Activated CD4-positive, alpha-beta T cell treated with anti-CD3 and anti-CD28 coated beads, Interleukin-2, amount 10 ng/mL, durations not matched to agents 7 days and 5 days (primary cell): ENCODE measurements at places on chromosomes 7 and 10.

DNA sequence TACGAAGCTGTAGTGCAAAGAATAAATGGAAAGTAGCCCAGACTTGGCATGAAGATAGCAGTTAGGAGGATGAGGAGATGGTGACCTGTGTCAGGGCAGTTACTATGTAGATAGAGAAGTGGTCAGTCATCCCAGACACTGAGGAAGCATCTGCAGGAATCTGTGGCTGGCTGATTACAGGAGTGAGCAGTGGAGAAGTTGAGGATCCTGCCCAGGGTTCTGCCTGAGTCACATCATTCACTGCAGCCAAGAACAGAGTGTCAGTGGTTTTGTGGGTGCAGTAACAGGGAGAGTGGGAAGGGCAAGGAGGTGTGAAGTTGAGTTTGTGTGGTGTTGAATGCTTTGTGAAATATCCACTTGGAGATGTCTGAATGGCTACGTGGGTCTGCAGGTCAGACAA, 676.4 kb upstream of the NRP1 start:
- DNase-seq: no peak

GRCh38 chr7:43648473-43649406, 65.8 kb downstream of the STK17A start:
- DNase-seq: peak; percentile 86

- no peak for DNase-seq
Observed at GRCh38 chr7:156151658-156152057, 339.4 kb upstream of the SHH start.

- DNase-seq: no peak
Observed at GRCh38 chr7:130429019-130429418, 11.8 kb downstream of the CEP41 start.

DNA sequence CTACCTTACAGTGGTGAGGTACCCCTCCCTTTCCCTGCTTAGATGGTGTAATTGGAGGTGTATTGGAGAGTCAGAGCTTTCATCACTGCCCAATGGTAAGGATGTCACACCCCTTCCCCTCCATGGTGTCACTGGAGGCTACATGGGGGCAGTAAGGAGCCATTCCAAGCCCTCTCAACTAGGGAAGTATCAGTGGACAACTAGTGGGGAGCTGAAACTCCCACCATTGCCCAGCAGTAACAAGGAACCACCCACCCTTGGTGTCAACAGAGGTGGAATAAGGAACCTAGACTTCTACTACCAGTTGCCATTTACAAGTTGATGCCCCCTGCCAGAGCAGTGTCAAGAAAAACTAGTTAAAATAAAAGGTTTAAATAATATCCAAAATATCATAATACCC, 2.8 kb upstream of the HIBADH start:
- DNase-seq: no peak

DNA sequence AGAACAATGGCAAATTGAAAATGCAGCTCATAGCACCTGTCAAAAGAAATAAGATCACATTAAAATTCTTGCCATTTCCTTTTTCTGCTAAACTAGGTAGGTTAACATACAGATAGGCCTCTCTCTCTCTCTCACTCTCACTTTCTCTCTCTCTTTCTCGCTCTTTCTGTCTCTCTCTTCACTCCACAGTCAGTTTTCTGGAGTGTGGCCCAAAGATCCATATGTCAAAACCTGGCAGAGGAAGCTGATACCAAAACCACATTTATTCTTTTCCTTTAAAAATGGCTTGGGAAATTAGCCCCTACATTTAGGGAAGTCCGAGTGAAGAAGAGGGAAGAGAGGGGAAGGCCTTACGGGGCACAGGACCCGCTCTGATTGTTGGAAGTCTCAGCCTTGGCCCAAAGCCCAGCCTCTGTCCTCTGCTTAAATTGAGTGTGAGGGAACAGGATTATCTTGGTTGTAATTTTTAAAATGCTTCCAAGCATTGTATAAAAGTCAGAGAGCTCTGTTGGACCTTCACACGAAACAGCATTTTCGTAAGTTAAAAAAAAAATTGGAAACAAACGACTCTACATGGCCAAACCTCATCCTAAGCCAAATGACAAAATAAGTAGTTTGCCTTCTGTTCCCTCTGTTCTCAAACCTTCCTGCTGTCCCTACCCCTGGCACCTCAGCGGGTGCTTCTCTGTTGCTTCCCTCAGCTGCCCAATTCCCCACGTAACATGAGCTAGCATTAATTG, 83.2 kb downstream of the FRMD4A start:
- DNase-seq: no peak

GRCh38 chr10:37488792-37489657, 363.6 kb downstream of the ANKRD30A start:
- DNase-seq: no peak

GRCh38 chr7:13979671-13980435, 9.6 kb downstream of the ETV1 start:
- DNase-seq: no peak

- no peak for DNase-seq
Observed at GRCh38 chr7:101075646-101076045, 9.6 kb upstream of the TRIM56 start.

GRCh38 chr10:105950410-105950809, 1214.1 kb downstream of the SORCS1 start:
- peak; percentile 31 for DNase-seq

DNA sequence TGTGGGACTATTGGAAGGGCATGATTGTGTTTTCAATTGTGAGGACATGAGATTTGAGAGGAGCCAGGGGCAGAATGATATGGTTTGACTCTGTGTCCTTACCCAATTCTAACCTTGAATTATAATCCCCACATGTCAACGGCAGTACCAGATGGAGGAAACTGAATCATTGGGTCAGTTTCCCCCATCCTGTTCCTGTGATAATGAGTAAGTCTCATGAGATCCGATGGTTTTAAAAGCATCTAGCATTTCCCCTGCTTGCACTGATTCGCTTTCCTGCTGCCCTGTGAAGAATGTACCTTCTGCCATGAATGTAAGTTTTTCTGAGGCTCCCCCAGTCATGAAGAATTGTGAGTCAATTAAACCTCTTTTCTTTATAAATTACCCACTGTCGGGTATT, 1367.1 kb downstream of the XPNPEP1 start:
- DNase-seq: no peak

DNA sequence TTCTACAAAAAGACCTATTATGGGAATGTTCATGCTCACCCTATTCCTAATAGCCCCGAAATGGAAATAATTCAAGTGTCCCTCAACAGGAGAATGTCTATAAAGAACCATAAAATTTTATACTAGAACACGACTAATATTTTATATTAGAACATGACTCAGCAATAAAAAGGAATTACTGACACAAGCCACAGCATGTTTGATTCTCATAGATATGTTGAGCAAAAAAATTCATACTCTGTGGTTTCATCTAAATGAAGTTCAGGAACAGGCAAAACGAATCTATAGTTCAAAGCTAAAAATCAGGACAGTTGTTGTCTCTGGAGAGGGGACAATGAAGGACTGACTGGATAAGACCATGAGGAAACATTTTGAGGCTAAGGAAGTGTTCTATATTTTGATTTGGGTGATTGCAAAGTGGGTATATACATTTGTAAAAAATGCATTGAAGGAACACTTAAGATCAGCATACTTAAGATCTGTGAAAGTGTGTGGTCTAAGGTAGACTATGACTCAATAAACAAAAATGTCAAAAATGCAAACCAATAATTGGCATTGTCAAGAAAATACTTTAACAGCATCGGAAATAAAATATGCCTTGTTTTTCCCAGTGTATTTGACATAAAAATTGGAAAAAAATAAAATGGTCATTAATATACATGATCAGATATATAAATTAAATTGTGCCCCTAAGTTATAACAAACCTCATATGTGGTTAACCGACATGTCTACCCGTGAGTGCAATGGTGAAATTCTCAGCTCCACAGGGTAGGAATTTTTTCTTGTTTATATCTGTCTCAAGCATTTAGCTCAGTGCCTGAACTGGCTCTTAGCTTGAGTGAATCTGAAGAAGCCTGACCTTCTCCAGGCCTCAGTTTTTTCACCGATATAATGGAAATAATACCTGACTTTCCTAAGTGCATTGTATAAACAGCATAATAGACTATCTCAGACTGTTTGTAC, 124.9 kb upstream of the CTTNBP2 start:
- DNase-seq: no peak

DNA sequence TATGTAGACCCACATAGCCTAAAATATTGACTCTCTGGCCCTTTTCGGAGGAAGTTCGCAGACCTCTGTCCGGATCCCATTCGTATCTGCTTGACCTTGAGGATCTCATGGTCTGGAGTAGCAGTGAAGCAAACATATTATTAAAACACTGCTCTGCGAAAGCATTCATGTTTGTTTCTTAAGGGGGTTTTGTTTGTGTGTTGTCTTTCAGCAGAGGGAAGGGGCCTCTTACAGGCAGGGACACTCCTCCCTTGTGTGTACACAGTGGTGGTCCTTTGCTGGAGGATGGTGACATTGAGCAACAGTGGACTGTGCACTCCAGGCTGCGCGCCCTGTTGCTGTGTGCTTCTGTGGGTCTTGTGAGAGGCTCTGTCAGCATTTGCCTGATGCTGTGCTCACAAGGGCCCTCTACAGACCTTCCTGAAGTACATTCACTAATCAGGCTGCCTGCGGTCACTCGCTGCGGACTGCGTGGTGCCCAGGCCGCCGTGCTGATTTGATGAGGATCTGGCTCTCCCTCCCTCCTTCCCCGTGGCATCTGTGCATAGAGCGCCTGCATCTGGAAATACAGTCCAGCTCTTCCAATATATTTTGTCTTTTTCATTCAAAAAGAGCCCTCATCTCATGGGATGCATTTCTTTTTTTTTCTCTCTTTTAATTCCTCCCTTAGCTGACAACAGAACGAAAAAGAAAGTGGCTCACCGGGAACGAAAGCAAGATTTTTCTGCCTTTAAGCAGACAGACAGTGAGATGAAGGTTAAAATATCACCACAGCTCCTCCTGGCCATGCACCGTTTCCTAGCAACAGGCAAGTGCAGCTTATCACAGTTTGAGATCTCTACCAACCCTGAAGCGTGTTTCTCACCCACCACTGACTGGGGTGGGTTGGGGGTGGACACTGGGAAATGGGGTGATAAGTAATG, 135.8 kb downstream of the CNNM2 start:
- DNase-seq: peak; percentile 88

DNA sequence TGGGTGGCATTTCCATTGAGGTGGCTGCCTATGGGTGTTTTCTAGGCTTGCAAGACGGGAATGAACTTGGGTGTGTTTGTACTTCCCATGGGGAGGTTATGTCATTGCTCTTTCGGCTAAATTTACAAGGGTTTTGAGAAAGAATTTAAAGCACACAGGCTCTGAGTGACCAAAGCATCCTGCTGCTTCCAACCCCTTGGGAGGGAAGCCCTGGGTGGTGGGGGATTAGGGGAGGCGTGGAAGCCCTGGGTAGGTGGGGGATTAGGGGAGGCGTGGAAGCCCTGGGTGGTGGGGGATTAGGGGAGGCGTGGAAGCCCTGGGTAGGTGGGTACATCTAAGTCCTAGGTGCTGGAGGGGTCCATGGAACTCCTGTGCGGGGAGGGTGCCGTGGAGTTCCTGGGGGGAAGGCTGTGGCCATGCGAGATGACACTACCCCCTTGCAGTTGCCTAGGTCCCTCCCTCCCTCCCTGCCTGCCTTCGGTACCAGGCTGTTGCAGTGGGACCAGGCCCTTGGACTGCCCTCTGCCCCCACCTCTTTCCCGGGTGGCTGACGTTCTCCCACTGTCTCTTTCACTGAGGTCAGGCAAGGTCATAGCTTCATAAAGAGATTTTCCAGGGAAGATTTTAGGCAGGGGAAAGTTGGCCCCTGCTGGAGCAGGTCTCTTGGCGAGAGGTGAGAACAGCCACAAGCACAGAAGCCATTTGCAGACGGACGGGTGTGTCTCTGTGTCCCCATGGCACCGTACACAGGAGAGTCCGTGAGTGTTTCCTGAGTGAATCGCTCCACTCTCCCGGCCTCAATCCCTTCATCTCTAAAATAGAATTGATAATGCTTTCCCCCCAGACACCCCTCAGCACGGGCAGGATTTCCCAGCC, 19.5 kb downstream of the PRF1 start:
- DNase-seq: no peak

DNA sequence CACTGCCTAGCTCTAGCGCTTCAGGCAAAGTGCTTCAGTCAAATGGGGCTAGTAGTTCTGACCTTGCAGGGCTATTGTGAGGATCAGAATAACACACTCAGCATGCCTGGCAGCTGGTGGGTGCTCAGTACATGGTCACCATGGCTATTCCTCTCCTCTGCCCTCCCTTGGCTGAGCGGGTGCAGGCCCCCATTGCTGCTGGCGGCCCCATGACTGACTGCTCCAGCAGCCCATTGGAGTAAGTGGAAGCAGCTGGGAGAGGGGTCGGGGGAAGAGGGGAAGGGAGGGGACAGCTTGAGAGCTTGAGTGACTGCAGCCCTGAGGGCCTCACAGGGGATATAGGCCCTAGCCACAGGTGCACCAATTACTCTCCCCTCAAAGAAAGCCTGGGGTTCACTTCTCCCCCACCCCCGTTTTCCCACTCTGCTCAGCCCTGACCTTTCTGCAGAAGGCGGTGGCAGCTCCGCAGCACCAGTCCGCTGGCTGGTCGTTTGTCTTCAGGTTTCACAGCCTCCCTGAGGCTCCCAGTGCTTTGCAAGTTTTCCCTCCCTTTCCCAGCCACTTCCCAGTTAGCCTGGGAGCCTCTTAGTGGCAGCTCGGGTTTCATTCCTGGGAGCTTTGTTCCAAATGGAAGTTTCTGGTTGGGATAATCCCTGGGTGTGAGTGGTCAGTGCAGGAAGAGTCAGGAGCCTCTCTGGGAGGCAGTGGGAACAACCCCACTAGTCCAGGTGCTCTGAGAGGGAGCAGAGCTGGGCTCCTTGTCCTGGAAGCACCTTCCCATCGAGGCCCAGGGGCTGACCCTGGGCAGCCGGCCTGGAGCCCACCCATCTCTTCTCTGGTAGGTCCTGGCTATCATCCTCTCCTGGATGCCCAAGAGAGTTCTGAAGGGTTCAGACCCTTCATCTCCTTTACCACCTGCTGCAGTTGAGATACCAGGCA, 16.3 kb downstream of the FGF8 start:
- no peak for DNase-seq

- peak; percentile 59 for DNase-seq
Observed at GRCh38 chr7:26202019-26202990, 760 bp downstream of the CBX3 start.

DNA sequence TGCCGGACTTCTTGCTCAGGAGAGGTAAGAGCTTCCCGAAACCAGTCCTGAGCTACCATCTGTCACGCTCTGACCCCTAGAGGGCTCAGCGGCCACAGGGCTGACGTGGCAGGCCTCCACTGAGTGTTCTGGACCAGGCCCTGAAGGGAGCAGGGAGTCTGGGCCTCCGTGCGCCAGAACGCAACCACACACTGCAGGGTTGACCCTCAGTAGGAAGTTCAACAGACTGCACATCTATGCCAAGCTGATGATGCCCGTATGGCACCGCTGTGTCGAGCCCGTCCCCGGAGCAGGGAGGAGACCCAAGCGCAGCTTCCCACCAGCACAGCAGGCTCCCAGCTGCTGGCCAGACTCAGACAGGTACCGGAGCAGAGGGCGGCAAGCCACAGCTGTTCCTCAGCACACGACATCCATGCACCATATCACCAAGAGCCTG, 39.2 kb downstream of the CAMK2B start:
- no peak for DNase-seq
